DND-41 (cell line): ENCODE measurements at places on chromosomes 6 and 20.

- H3K27ac ChIP-seq, result no peak overlapping the region
- H3K4me1 ChIP-seq, result no peaks in the 10 kb centered on the region
- no peaks in the 10 kb centered on the region for H3K36me3 ChIP-seq
- no peaks in the 10 kb centered on the region for H3K27me3 ChIP-seq
- no peak for DNase-seq
Measured at GRCh38 chr20:15594158-15594695, 979.0 kb downstream of the KIF16B start.

GRCh38 chr20:62423326-62423706 lies 4.0 kb downstream of the RBBP8NL start:
- no peaks in the 10 kb centered on the region for H3K4me1 ChIP-seq
- DNase-seq, result no peak
- no peaks in the 10 kb centered on the region for H3K36me3 ChIP-seq
- no peak overlapping the region for H3K27ac ChIP-seq

DNA sequence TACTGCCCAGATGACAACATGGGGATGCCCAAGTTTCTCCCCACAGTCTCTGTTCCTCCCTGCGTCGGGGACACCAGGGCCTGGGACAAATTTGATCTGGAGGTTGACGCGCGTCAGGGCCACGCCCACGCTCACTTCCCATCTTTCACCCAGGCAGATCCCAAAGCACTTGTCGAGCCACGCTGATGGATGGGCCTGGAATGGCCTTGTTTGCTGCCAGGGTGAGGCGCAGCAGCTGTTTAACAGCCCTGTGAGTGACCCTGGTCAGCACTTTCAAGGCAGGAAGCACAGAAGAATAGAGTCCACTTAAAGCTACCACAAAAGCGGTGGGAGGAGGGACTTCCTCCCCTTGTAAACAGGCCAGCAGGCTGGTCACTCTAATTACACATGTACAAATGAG lies 324.7 kb upstream of the JARID2 start:
- H3K27me3 ChIP-seq, result no peaks in the 10 kb centered on the region
- no peaks in the 10 kb centered on the region for H3K4me1 ChIP-seq
- no peaks in the 10 kb centered on the region for H3K36me3 ChIP-seq
- H3K27ac ChIP-seq, result no peak overlapping the region
- H3K4me3 ChIP-seq, result no peak overlapping the region
- DNase-seq, result no peak

- no peaks in the 10 kb centered on the region for H3K27me3 ChIP-seq
- H3K4me3 ChIP-seq, result no peak overlapping the region
- H3K4me1 ChIP-seq, result no peaks in the 10 kb centered on the region
- DNase-seq, result no peak
- peaks cover 14% of the 10 kb centered on the region for H3K36me3 ChIP-seq
Measured at GRCh38 chr20:62052842-62053464, 12.7 kb downstream of the TAF4 start.

- DNase-seq, result peak; percentile 73
- peaks cover 5% of the 10 kb centered on the region; the same call in 1 of the 2 replicates for H3K36me3 ChIP-seq
- peak overlapping the region; percentile 57 for H3K4me3 ChIP-seq
- H3K27me3 ChIP-seq, result no peaks in the 10 kb centered on the region
- H3K4me1 ChIP-seq, result peaks cover 39% of the 10 kb centered on the region
- H3K27ac ChIP-seq, result peak overlapping the region; percentile 95
Measured at GRCh38 chr6:26158581-26159356, 71.5 kb downstream of the HFE start.

DNA sequence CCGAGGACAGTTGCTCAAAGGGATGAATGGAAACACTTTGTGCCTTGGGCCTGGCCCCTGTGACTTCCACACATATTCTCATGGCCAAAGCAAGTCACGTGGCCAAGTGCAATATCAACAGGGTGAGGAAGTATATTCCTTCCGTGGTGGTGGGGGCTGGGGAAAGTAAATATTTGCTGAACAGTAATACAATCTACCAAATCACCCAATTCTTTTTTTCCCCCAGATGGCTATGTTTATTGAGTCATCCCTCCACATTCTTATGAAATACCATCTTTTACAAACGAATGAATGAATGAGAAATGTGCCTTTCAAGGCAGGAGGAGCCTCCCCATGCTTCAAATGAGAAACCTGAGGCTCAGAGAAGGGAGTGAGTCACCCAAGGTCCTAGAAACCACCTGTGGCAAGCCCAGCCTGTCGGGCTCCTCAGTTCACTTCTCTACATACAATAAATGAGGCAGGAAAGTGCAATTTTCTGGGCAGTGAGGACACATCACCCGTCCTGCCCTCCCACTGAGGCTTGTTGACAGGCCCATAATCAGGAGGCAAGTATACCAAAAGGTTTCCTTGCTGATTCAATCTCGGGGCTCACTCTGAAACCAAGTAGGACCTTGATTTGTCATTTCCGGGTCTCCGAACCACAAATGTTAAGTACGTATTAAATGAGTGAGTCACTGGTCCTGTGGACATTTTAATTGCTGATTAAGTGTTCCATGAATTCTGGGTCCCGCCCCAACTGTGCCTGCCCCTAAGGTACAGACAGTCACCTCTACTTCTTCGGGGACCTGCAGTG lies 25.3 kb upstream of the TOP1 start:
- peaks cover 3% of the 10 kb centered on the region for H3K4me1 ChIP-seq
- DNase-seq, result no peak
- no peaks in the 10 kb centered on the region for H3K27me3 ChIP-seq
- no peaks in the 10 kb centered on the region for H3K36me3 ChIP-seq

- no peaks in the 10 kb centered on the region for H3K27me3 ChIP-seq
- no peaks in the 10 kb centered on the region for H3K4me1 ChIP-seq
- H3K36me3 ChIP-seq, result no peaks in the 10 kb centered on the region
- no peak for DNase-seq
- no peak overlapping the region for H3K27ac ChIP-seq
Measured at GRCh38 chr6:15282334-15282733, 36.5 kb downstream of the JARID2 start.

- no peaks in the 10 kb centered on the region for H3K36me3 ChIP-seq
- no peaks in the 10 kb centered on the region for H3K4me1 ChIP-seq
- no peak overlapping the region for H3K4me3 ChIP-seq
Measured at GRCh38 chr20:51789434-51789833, 12.9 kb downstream of the SALL4 start.

DNA sequence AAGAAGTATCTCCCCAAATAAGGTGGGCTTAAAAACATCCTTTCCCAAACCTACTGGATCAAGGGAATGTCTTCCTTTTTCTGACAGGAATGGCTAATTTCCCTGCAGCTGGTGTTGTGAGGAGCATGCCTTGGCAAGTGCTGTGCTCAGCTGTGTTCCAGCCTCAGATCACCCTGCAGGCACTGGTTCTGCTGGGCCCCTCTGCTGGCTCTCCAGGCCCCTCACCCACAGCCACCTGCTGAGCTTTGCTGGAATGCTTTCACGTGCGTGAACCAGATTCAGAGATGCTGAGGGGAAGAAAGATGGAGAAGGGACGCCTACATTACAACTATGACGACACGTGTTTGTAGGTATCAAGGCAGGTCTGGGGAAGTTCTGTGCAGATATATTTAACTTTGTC lies 71.3 kb upstream of the FOXC1 start:
- H3K36me3 ChIP-seq, result no peaks in the 10 kb centered on the region
- no peak for DNase-seq
- no peak overlapping the region for H3K27ac ChIP-seq
- no peak overlapping the region for H3K4me3 ChIP-seq
- H3K4me1 ChIP-seq, result no peaks in the 10 kb centered on the region; the same call in 1 of the 2 replicates
- H3K27me3 ChIP-seq, result no peaks in the 10 kb centered on the region

- H3K36me3 ChIP-seq, result no peaks in the 10 kb centered on the region
- no peaks in the 10 kb centered on the region for H3K27me3 ChIP-seq
- no peak overlapping the region for H3K4me3 ChIP-seq
- H3K4me1 ChIP-seq, result no peaks in the 10 kb centered on the region
Measured at GRCh38 chr20:15930311-15931305, 642.6 kb downstream of the KIF16B start.

GRCh38 chr6:102197211-102197610 lies 803.7 kb downstream of the GRIK2 start:
- H3K4me1 ChIP-seq, result no peaks in the 10 kb centered on the region
- peak; percentile 5 for DNase-seq
- no peaks in the 10 kb centered on the region for H3K27me3 ChIP-seq
- H3K36me3 ChIP-seq, result no peaks in the 10 kb centered on the region
- H3K4me3 ChIP-seq, result no peak overlapping the region

GRCh38 chr20:50813801-50814200 lies 18.9 kb downstream of the BCAS4 start:
- no peaks in the 10 kb centered on the region for H3K4me1 ChIP-seq
- no peak overlapping the region for H3K4me3 ChIP-seq
- no peak for DNase-seq
- H3K27ac ChIP-seq, result no peak overlapping the region
- H3K36me3 ChIP-seq, result no peaks in the 10 kb centered on the region

DNA sequence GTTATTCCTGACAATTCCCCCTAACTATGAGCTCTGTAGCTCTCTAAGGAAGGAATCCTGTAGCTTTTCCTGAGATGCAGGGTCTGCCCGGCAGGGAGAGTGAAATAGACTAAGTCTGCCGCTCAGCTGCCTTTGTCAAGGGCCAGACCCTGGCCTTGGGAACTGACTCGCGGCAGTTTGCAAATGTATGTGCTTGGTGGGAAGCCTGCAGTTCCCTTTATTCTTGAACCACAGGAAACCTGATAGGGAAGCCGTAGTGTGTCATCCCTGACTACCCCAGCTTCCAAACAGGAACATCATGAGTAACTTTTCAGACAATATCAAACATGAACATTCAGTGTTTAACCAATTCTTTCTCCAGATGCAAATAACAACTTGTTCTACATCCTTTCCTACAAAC lies 78.7 kb upstream of the IFNGR1 start:
- H3K4me1 ChIP-seq, result no peaks in the 10 kb centered on the region
- no peak for DNase-seq
- H3K27ac ChIP-seq, result no peak overlapping the region
- H3K27me3 ChIP-seq, result no peaks in the 10 kb centered on the region
- no peak overlapping the region for H3K4me3 ChIP-seq

DNA sequence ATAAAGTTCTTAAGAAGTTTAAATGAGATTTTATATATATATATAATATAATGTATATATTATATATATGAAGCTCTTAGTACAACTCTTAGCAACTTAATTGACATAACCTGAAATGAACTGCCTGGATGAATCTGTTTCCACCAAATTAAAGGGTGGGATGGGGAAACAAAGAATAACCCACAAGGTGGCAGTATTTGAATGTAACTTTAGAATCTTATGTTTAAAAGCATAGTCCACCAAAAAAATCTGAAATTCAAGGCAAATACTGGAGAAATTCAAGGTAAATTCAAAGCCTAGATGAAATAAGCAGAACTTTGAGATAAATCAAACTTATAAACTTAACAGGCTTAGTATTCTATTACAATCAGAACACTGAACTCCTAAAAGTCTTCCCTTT lies 4.4 kb upstream of the IBTK start:
- no peak overlapping the region for H3K4me3 ChIP-seq
- no peak for DNase-seq

DNA sequence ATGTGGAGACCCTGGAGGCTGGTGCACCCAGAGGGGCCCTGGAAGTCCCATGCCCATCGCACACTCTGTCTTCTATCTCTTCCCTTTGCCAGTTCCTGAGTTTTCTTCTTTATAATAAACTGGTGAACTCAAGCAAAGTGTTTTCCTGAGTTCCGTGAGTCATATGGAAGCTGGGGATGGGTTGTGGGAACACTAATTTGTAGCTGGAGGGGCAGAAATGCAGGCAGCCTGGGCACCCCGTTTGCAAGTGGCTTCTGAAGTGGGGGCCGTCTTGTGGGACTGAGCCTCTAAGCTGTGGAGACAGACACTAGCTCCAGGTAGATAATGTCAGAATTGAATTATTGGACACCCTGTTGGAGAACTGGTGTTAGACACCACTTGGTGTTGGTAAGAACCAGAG lies 3.2 kb upstream of the PPP1R3G start:
- no peaks in the 10 kb centered on the region for H3K36me3 ChIP-seq
- H3K4me3 ChIP-seq, result no peak overlapping the region
- H3K4me1 ChIP-seq, result no peaks in the 10 kb centered on the region

GRCh38 chr6:9484686-9485085 lies 930.2 kb downstream of the TFAP2A start:
- H3K4me3 ChIP-seq, result no peak overlapping the region
- H3K27me3 ChIP-seq, result no peaks in the 10 kb centered on the region
- no peaks in the 10 kb centered on the region for H3K4me1 ChIP-seq
- DNase-seq, result no peak
- H3K36me3 ChIP-seq, result no peaks in the 10 kb centered on the region

DNA sequence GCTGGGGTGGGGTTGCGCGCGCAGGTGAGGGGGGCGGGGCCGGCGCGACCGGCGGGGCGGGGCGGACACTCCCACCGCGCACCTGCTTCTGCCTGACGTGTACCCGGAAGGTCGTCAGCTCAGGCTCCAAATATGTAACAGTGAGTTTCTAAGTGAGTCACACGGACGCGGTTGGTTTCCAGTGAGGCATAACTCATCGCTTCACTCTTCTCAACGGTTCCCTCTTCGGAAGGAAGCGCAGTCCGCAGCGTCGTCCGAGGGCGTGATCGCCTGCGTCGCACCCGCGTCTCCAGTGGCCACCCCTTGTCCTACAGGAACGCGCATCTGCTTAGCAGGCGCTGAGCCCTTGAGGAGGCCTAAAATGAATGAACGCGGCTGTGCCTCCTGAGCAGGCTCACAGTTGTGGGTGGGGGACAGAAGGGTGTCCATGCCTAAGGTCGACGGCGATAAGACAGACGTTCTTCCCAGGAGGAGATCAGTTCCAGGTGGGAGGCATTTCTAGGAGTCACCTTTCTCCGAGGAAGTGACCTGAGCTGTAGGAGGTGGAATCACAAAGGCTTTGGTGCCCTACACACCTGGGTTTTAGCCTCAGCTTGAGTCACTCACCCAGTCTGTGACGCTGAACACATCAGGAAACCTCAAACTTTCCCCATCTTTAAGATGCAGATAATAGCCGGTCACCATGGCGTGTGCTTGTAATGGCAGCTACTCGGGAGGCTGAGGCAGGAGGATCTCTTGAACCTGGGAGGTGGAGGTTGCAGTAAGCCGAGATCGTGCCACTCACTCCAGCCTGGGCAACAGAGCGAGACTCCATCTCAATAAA lies 50.9 kb upstream of the EZR start:
- H3K4me3 ChIP-seq, result no peak overlapping the region
- no peak for DNase-seq
- H3K27ac ChIP-seq, result no peak overlapping the region
- peaks cover 3% of the 10 kb centered on the region for H3K27me3 ChIP-seq

DNA sequence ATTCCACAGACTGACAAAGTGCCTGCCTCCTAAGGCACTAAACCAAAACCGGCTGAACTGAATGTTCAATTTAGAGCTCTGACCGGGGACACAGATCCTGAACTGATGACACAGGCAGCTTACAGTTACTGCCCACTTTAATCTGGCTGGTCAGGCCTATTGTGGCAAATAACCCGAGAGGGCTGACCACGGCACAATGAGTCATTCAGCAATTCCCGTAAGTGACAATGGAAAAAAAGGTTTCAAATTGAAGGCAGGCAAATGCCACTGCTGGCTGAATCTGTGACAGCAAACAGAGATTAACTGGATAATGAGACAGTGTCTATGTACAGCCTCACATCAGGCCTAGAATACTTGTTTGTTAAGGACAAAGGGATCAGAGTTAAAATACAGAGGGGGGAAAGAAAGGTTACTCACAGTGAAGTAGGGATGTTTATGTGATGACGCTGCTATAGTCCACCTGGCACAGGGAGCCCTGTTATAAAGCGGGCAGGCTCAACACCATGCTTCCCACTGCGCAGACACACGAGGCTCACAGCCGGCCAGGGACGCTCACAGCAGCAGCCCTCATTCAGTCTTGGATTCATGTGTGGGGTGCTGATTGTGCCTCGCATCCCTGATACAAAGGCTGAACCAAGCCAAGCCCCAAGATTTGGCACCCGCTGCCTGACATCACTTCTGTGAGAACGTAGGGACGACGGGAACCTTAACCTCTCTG lies 54.4 kb downstream of the RTN4IP1 start:
- H3K4me1 ChIP-seq, result no peaks in the 10 kb centered on the region
- H3K27me3 ChIP-seq, result no peaks in the 10 kb centered on the region
- no peak overlapping the region for H3K4me3 ChIP-seq
- H3K36me3 ChIP-seq, result peaks cover 15% of the 10 kb centered on the region
